ENCODE measurements at places on chromosomes 3 and 15. TPM values are rescaled to one million over a fixed set of nuclear protein-coding genes. Genes with fewer than 3 reads are reported as not detected.

- DNase-seq: no peak
Observed at GRCh38 chr3:55501905-55502304, 14.8 kb upstream of the WNT5A start.

- peak; percentile 84 for DNase-seq
Observed at GRCh38 chr15:77546050-77546501, 86.6 kb downstream of the LINGO1 start.

DNA sequence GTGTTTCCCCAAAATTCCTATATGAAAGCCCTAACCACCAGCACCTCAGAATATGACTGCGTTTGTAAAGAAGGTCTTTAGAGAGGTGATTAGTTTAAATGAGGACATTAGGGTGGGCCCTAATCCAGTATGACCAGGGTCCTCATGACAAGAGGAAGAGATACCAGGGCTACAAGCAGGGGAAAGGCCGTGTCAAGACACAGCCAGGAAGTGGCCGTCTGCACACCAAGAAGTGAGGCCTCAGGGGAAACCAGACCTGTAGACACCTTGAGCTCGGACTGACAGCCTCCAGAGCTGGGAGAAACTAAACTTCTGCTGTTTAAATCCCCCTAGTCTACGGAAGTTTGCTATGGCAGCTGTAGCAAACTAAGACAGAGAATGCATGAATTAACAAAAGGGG, 14.2 kb downstream of the KIF7 start:
- DNase-seq: no peak

- DNase-seq: no peak
Observed at GRCh38 chr3:113730550-113730949, 15.5 kb downstream of the NAA50 start.

CLEC3B gene
- total RNA-seq: 0.75 TPM

NUP210 gene
- not detected for total RNA-seq

All from myocyte (in vitro differentiated cells).